Spleen (tissue), 13 donors: ENCODE measurements at places on chromosomes 11 and 22. TPM values are rescaled to one million over a fixed set of nuclear protein-coding genes. Genes with fewer than 3 reads are reported as not detected.
A peak's percentile ranks its signal among the peaks of the same experiment; 100 is the strongest.

DNA sequence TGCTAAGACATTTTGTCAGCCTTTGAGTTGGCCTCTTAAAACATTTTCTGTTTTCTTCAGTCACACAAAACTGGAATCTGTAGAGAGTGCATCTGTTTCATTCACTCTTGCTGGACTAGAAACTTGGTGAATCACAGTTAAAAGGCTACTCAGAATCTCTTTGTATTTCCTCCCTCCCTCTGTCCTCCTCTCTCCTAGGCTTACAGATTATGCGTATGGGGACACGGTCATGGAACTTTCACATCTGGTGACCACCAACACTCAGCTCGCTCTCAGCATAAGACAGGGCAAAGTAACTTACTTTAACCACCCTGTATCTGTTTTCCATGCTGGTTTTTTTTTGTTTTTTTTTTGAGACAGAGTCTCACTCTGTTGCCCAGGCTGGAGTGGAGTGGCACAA is 50.4 kb downstream of the BARX2 start:
- no peaks in the 10 kb centered on the region for H3K4me1 ChIP-seq
- no peak overlapping the region for H3K4me3 ChIP-seq
- no peaks in the 10 kb centered on the region for H3K36me3 ChIP-seq
- no peaks in the 10 kb centered on the region for H3K27me3 ChIP-seq

GRCh38 chr11:119864836-119865235 is 135.8 kb upstream of the NECTIN1 start:
- no peaks in the 10 kb centered on the region for H3K4me1 ChIP-seq
- DNase-seq, result peak; percentile 47
- H3K27me3 ChIP-seq, result peaks cover 24% of the 10 kb centered on the region
- no peak overlapping the region for H3K27ac ChIP-seq
- no peak overlapping the region for H3K4me3 ChIP-seq
- no peaks in the 10 kb centered on the region for H3K36me3 ChIP-seq

The VSIG10L2 gene
- not detected for total RNA-seq

DNA sequence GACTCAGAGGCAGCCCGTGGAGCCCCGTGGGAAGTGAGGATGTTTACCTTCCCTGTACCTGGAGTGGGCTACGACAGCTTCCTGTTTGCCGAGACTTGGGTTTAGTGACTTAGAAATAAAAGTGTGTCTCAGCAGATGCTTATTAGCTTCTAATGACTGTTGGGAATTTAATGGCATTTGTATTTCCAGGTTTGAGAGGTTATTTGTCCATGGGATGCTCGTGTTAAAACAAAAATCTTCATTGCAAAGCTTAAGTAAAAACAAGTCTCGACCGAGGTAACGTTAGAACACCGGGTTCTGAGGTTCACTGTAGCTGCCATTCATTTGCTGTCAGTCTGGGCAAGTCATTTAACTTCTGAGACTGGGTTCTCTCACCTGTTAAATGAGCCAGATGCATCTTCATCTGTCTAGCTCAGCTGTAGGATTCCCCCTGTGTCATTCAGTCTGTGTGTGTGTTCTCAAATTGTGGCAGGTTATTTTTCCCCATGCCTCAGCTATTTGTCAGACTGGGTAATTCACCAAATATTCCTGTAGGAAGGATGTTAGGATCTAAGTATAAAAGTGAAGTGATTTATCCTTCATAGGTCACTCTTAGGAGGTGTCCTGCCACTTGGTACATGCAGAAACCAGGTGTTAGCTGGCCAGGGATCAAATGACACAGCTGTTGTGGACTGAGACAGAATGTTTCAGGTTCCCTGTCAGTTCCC is 791 bp downstream of the EI24 start:
- no peaks in the 10 kb centered on the region for H3K27me3 ChIP-seq
- peak overlapping the region; percentile 94 for H3K27ac ChIP-seq
- H3K4me3 ChIP-seq, result peak overlapping the region; percentile 83
- DNase-seq, result no peak
- H3K4me1 ChIP-seq, result peaks cover 19% of the 10 kb centered on the region

- H3K27ac ChIP-seq, result no peak overlapping the region
- H3K4me3 ChIP-seq, result no peak overlapping the region
- DNase-seq, result no peak
Observed at GRCh38 chr11:84549217-84549616, 1077.9 kb downstream of the DLG2 start.

DNA sequence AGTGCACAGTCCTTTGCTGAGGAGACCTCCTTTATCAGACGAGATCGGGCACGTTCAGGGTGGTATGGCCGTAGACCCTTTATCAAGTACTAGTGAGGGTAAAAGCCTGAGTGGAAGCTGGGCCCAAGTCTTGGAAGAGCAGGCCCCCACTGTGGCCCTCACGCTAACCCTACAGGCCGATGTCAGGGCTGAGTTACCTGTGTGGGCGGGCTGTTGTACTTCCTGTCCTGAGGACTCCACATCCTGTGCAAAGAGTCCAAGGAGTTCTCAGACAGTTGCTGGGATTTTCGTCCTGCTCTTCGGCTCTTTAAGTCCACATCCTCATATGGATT is 34.9 kb downstream of the RPL27A start:
- H3K4me3 ChIP-seq, result no peak overlapping the region
- H3K27ac ChIP-seq, result peak overlapping the region; percentile 77
- H3K36me3 ChIP-seq, result peaks cover 3% of the 10 kb centered on the region
- H3K4me1 ChIP-seq, result peaks cover 36% of the 10 kb centered on the region
- no peak for DNase-seq

GRCh38 chr22:37631448-37632173 is 7.9 kb upstream of the SH3BP1 start:
- H3K4me1 ChIP-seq, result peaks cover 59% of the 10 kb centered on the region
- peak; percentile 84 for DNase-seq
- H3K27me3 ChIP-seq, result no peaks in the 10 kb centered on the region
- H3K27ac ChIP-seq, result peak overlapping the region; percentile 89
- peaks cover 24% of the 10 kb centered on the region for H3K36me3 ChIP-seq

DNA sequence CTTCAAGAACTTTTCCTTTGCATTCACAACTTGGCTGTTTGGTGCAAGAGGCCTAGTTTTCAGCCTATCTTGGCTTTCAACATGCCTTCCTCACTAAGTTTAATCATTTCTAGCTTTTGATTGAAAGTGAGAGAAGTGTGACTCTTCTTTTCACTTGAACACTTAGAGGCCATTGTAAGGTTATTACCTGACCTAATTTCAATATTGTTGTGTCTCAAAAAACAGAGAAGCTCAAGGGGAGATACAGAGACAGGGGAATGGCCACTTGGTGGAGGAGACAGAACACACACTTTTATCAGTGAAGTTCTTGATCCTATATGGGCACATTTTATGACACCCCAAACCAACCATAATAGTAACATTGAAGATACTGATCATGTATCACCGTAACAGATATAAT is 532.3 kb downstream of the DLG2 start:
- DNase-seq, result no peak
- H3K4me3 ChIP-seq, result no peak overlapping the region
- no peaks in the 10 kb centered on the region for H3K4me1 ChIP-seq
- H3K27me3 ChIP-seq, result no peaks in the 10 kb centered on the region
- no peaks in the 10 kb centered on the region for H3K36me3 ChIP-seq

DNA sequence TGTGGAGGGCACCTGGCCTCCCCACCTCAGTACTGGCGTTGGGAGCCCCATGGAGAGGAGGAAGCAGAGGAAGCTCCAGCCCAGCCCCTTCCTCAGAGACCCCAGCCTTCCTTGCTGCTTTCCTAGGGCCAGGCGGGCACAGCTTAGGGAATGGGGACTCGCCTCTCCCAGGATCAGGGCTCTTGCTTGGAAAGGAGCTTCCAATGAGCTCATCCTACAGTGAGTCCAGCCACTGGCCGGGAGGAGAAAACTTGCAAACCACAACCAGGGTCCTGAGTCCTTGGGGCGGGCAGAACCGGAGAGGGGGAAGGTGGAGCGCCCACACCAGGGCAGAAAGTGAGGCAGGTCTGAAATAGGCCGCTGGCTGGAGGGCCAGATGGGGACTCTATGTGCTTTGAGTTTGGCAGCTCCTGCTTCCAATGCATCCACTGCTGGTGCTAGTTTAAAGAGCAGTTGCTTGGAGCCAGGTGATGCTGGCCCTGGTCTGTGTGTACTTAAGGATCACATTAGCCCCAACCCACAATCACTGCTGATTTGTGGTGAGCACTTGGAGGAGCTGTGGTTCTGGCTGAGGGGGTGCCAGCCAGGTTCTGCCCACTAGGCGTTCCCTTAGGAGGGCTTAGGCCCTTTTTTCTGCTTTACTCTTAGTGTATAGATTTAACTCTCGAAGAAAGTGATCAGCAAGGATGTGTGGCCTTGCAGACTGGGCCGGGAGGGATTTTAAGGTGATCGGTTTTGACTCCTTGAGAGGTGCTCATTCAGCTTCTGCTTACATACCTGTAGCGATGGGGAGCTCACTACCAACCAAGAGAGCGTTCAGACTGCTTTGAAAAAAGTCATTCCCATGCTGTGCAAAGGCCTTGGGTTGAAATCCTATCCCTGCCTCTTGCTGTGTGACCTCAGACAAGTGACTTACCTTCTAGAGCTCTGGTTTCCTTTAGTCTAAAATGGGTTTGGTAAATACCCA is 81.9 kb downstream of the TP53I11 start:
- H3K4me1 ChIP-seq, result no peaks in the 10 kb centered on the region
- H3K27ac ChIP-seq, result no peak overlapping the region
- no peaks in the 10 kb centered on the region for H3K36me3 ChIP-seq
- H3K27me3 ChIP-seq, result no peaks in the 10 kb centered on the region

DNA sequence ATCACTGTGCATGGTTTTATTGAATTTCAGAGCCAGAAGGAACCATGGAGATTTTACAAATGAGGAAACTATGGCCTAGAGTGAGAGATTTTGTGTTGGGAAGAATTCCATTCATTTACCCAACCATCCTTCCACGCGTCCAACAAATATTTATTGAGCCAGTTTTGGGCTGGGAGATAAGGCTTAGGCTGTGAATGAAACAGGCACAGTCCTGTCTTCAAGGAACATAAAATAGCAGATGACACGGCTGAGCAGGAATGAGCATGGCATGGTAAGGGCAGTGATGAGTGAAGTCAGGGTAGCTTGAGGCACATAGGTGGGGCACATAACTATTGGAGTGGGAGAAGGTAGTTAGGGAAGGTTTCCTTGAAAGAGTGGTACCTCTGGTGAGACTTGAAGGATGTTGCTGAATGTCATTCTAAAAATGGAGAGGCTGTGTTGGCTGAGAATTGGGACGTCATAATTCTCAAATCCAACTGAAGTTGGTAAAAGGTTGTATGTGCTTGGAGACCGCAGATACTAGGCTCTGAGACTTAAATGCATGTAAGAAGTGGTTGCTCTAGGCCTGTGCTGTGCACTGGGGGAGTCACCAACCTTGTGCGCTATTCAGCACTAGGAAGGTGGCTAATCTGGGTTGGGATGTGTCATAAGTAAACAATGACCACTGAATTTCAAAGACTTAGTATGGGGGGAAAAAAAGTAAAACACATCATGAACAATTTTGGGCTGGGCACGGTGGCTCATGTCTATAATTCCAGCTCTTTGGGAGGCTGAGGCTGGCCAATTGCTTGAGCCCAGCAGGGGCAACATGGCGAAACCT is 51.9 kb downstream of the TEAD1 start:
- no peak overlapping the region for H3K4me3 ChIP-seq
- no peaks in the 10 kb centered on the region for H3K27me3 ChIP-seq
- no peak for DNase-seq

The B3GAT3 gene
- 29.3 TPM for total RNA-seq

The OR10G8 gene
- not detected for total RNA-seq

GRCh38 chr11:90100431-90100830 is 14.7 kb downstream of the UBTFL1 start:
- no peak for DNase-seq
- H3K36me3 ChIP-seq, result no peaks in the 10 kb centered on the region
- no peaks in the 10 kb centered on the region for H3K4me1 ChIP-seq
- no peak overlapping the region for H3K4me3 ChIP-seq

GRCh38 chr11:126411971-126412381 is 56.5 kb downstream of the ST3GAL4 start:
- H3K27me3 ChIP-seq, result no peaks in the 10 kb centered on the region
- H3K4me3 ChIP-seq, result no peak overlapping the region
- H3K36me3 ChIP-seq, result peaks cover 17% of the 10 kb centered on the region
- peak overlapping the region; percentile 84 for H3K27ac ChIP-seq

The AMPD3 gene
- total RNA-seq, result 26.5 TPM

The CNIH2 gene
- total RNA-seq, result 0.40 TPM

The OR5D18 gene
- total RNA-seq, result not detected

GRCh38 chr22:47022475-47022874 is 260.0 kb downstream of the TBC1D22A start:
- peaks cover 7% of the 10 kb centered on the region for H3K36me3 ChIP-seq
- no peaks in the 10 kb centered on the region for H3K4me1 ChIP-seq
- no peak overlapping the region for H3K27ac ChIP-seq
- no peaks in the 10 kb centered on the region for H3K27me3 ChIP-seq
- no peak for DNase-seq

The LMNTD2 gene
- 4.9 TPM for total RNA-seq

GRCh38 chr11:17559341-17560087 is 12.5 kb downstream of the OTOG start:
- H3K27ac ChIP-seq, result no peak overlapping the region
- H3K4me3 ChIP-seq, result no peak overlapping the region
- H3K4me1 ChIP-seq, result no peaks in the 10 kb centered on the region
- no peaks in the 10 kb centered on the region for H3K27me3 ChIP-seq

DNA sequence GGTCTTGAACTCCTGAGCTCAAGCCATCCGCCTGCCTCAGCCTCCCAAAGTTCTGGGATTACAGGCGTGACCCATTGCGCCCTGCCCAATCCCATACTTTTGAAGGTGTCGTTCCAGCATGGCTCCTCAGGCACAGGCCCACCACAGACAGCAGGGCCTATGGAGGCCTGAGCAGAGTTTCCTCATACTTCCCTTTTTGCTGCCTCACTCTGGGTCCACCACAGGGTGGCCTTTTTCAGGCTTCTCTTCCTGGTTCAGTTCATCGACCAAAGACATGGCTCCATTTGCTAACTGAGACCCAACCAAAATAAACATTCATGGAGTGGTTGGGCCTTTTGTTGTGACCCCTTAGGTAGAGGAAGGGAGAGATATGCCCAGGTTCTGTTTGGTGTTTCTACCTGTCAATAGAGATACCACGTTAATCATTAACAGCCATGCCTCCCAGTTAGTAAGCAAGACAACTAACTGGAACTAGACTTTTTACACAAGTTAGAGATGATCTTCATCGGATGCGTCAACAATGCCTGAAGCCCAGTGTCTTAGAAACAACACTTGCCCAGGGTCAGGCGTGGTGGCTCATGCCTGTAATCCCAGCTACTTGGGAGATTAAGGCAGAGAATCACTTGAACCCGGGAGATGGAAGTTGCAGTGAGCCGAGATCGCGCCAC is 35.1 kb downstream of the TRIOBP start:
- DNase-seq, result no peak
- no peak overlapping the region for H3K4me3 ChIP-seq
- H3K4me1 ChIP-seq, result no peaks in the 10 kb centered on the region
- peak overlapping the region; percentile 81 for H3K27ac ChIP-seq

The OR52A1 gene
- not detected for total RNA-seq

- H3K27me3 ChIP-seq, result no peaks in the 10 kb centered on the region
- no peaks in the 10 kb centered on the region for H3K36me3 ChIP-seq
- no peaks in the 10 kb centered on the region for H3K4me1 ChIP-seq
- no peak overlapping the region for H3K4me3 ChIP-seq
- no peak for DNase-seq
- no peak overlapping the region for H3K27ac ChIP-seq
Observed at GRCh38 chr11:102244681-102245409, 72.4 kb upstream of the BIRC3 start.
